NCI-H2171 treated with DMSO at 0.1 percent for 48 hours (cell line): ENCODE measurements at places on chromosomes 11 and 22.

GRCh38 chr22:46734830-46735453 lies 3.1 kb downstream of the CERK start:
- DNase-seq, result no peak

- peak; percentile 56 for DNase-seq
These were observed 90.0 kb downstream of the MICAL2 start for GRCh38 chr11:12200279-12200990.

GRCh38 chr11:126476977-126477376 lies 121.5 kb downstream of the ST3GAL4 start:
- no peak for DNase-seq

- no peak for DNase-seq
These were observed 15.8 kb downstream of the THAP12 start for GRCh38 chr11:76365038-76365679.

GRCh38 chr22:19955241-19956128 lies 13.9 kb upstream of the TXNRD2 start:
- DNase-seq, result peak; percentile 42

- DNase-seq, result no peak
These were observed 627.7 kb downstream of the OPCML start for GRCh38 chr11:132904607-132905006.
